A673 (cell line): ENCODE measurements at places on chromosomes 6 and 20. TPM values are rescaled to one million over a fixed set of nuclear protein-coding genes. Genes with fewer than 3 reads are reported as not detected.

DNA sequence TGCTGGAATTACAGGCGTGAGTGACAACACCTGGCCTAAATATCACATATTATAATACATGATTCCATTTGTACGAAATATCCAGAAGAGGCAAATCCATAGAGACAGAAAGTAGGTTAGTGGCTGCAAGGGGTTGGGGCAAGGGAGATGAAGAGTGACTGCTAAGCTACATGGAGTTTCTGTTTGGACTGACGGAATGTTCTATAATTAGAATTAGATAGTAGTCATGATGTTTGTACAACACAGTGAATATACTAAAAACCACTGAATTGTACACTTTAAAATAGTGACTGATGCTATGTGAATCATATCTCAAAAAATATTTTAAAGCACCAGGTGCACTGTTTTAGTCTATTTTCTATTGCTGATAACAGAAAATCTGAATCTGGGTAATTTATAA lies 3.7 kb upstream of the HEBP2 start:
- no peak overlapping the region for H3K4me3 ChIP-seq
- no peaks in the 10 kb centered on the region for H3K36me3 ChIP-seq
- no peaks in the 10 kb centered on the region for H3K4me1 ChIP-seq
- H3K27ac ChIP-seq: no peak overlapping the region

GRCh38 chr20:20396794-20397193 lies 28.9 kb downstream of the INSM1 start:
- no peak for DNase-seq
- H3K4me1 ChIP-seq: no peaks in the 10 kb centered on the region

Gene ITPR3
- 27.8 and 27.9 TPM in 2 replicates for total RNA-seq

Gene TMC2
- not detected in 2 replicates for total RNA-seq

DNA sequence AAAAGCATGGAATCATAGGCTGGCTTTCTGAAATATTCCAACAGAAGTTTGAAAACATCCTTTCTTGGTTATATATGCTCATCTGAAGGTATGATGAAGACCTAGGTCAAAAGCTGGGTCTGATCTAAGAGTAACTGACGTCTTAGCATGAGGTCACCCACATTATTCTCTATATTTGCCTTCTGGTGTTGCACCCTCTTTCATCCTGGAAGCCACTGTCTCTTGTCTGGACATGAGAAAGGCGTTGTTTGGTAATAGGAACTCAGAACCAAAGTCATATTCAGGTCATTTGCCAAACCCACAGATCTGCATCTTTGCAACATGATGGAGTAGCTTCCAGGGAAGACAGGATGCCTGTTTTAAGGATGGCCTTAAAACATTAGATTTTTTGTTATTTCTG lies 17.6 kb downstream of the GABRR1 start:
- H3K27ac ChIP-seq: no peak overlapping the region
- DNase-seq: no peak
- no peak overlapping the region for H3K4me3 ChIP-seq
- H3K36me3 ChIP-seq: no peaks in the 10 kb centered on the region
- H3K27me3 ChIP-seq: no peaks in the 10 kb centered on the region

Gene MYCT1
- total RNA-seq: not detected in 2 replicates

DNA sequence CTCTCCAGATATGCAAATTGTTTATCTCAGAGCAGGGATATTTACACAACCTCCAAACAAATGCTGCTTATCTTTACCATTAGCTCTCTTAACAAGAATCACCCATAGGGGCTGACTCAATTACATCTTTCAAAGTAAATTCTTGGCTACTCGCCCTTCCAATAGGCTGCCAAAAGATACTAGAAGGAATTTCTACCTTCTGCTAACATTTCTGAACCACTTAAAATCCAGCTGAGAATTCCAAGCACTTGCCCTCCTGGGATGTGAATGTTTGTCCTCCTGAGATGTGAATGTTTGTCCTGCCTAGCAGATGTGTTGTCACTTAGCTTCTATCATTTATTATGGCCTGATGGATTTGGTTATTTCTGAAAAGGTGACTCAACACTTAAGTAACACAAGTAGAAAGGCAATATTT lies 388.0 kb downstream of the GJA1 start:
- H3K4me3 ChIP-seq: no peak overlapping the region
- peaks cover 10% of the 10 kb centered on the region for H3K4me1 ChIP-seq
- DNase-seq: peak; percentile 48
- no peak overlapping the region for H3K27ac ChIP-seq

Gene POPDC3
- 0.62 and 1.4 TPM in 2 replicates for total RNA-seq

DNA sequence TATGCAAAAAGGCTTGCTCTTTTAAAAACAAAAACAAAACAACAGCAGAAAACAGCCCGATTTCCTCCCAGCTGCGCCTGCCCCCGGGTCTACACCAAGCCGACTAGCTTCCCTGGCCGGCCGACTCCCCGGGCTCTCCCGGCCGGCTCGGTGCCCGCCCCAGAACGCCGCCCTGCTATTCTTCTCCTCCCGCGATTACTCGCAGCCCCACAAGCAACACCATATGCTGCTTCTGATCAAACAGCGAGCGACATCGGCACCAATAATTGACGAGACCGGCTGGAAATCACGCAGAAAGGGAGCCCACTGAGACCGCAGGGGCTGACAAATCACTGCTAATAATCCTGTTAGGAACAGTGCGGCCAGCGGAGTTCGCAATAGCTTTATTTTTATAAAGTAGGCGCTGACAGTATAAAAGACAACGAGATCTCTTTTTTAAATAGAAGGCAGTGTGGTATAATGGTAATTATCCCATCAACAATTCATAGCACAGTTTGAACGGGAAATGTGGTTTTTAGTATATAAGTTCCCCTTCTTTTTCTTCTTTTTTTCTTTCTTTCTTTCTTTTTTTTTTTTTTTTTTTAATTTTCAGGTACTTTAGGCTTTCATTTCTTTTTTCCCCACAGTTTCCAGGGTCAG lies 3.3 kb downstream of the SIM1 start:
- DNase-seq: peak; percentile 59
- peak overlapping the region; percentile 49 for H3K4me3 ChIP-seq
- peaks cover 30% of the 10 kb centered on the region for H3K27me3 ChIP-seq
- H3K36me3 ChIP-seq: no peaks in the 10 kb centered on the region
- no peak overlapping the region for H3K27ac ChIP-seq

Gene TPX2
- 187 and 189 TPM in 2 replicates for total RNA-seq

Gene WFDC5
- total RNA-seq: not detected in 2 replicates

GRCh38 chr6:20698675-20699074 lies 164.4 kb downstream of the CDKAL1 start:
- no peak overlapping the region for H3K4me3 ChIP-seq
- no peak overlapping the region for H3K27ac ChIP-seq
- DNase-seq: no peak
- no peaks in the 10 kb centered on the region for H3K27me3 ChIP-seq

Gene OGFR
- 46.1 and 47.7 TPM in 2 replicates for total RNA-seq

GRCh38 chr6:32291543-32291942 lies 67.7 kb upstream of the NOTCH4 start:
- DNase-seq: no peak
- H3K36me3 ChIP-seq: no peaks in the 10 kb centered on the region
- no peak overlapping the region for H3K27ac ChIP-seq
- no peaks in the 10 kb centered on the region for H3K27me3 ChIP-seq
- no peak overlapping the region for H3K4me3 ChIP-seq
- peaks cover 20% of the 10 kb centered on the region for H3K4me1 ChIP-seq

Gene BFSP1
- 6.1 and 7.4 TPM in 2 replicates for total RNA-seq

DNA sequence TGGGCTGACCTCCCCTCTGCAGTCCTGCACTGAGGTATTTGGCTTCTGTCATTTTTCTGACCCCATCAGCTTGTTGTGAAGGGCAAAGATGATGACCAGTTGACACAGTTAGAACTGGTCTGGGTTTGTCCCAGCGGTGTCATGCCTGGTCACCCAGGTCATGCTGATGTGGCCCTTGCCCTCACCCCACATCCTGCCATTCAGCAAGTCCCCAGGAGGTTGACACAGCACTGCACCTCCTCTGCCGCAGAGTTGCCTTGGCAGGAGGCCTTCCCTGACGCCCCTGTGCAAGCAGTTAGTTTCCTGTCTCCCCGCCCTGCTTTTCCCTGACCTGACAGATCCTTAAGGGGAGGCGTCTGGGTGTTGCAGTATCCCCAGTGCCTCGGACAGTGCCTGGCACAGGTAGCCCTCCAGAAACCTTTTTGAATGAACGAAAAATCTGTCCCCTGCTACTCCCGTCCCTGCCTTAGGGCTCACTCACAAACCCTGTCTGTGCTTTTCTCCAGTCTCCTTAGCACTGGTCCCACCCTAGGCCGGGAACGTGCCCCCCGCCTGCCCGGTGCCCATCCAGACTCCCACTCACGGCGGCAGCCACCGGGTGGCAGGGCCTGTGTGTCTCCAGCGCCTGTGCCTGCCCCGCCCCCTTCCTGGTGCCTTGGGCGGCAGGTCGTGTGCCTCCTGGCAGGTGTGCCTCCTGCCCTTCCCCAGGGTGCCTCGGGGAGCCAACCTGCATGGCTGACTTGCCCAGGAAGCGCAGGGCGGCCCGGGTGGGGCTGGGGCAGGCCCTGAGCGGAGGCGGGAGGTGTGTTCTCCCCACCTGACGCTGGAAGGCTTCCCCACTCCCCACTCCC lies 146.3 kb upstream of the RNF24 start:
- H3K36me3 ChIP-seq: no peaks in the 10 kb centered on the region
- no peak for DNase-seq
- peaks cover 25% of the 10 kb centered on the region for H3K4me1 ChIP-seq
- peak overlapping the region; percentile 77 for H3K27ac ChIP-seq

DNA sequence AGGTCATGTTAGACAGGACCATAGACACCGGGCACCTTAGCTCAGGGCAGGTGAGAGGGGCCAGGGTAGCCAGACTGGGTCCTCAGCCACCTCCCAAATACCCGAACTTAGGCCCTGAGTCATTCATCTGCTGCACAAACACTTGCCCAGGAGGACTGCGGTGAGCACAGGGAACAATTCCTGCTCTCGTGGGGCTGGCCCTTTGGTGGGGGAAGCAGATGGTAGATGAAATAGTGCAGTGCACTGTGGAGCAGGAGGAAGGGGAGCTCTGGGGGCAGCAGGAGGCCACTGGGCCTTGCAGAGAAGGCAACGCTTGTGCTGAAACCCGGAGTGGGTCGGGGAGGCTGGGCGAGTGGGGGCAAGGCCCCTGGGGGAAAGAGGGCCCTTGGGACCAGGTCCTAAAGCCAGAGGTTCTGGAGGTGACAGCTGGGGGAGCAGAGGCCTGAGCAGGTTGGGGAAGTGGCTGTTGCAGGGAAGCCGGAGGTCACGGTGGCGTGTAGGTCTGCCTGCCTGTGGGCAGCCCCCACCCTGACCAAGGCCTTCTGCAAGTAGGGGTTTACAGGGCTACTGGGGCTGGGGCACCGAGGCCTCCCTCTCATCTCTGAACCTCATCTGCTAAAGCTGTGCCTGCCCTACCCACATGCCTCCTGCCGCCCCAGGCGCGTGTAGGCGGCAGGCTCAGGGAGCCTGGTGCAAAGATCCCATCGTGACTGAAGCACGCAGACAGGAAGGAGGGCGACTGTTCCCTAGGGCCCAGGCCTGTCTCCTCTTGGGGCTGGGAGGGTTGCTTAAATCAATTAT lies 4.7 kb upstream of the NPBWR2 start:
- H3K4me1 ChIP-seq: no peaks in the 10 kb centered on the region
- H3K27ac ChIP-seq: no peak overlapping the region
- peak; percentile 53 for DNase-seq
- H3K36me3 ChIP-seq: no peaks in the 10 kb centered on the region
- no peaks in the 10 kb centered on the region for H3K27me3 ChIP-seq
- H3K4me3 ChIP-seq: no peak overlapping the region

DNA sequence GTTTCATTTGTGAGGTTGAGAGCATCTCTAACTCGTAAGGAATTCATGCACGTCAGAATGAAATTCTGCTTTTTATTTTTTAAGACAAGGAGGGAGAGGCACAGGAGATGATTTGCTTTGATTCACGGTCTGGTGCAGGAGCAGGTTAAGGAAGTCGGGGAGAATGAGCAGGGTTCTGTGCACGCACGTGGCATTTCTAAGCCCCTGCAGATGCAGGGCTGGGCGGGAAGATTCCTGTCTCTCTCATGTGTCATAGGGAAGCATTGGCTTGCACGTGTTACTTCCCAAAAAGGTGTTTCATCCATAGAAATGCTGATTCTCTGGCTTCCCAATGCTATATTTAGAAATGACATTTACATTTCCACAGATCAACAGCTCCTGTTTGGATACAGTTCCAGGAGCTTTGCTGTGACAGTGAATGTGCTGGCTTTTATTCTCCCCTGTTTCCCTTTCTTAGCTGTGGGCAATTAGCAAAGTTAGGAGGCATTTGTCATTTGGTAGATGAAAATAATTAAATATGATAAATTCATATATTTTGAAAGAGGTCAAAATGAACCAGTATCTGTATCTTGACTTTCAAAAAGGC lies 119.7 kb upstream of the ZFP64 start:
- H3K4me3 ChIP-seq: no peak overlapping the region
- DNase-seq: no peak

DNA sequence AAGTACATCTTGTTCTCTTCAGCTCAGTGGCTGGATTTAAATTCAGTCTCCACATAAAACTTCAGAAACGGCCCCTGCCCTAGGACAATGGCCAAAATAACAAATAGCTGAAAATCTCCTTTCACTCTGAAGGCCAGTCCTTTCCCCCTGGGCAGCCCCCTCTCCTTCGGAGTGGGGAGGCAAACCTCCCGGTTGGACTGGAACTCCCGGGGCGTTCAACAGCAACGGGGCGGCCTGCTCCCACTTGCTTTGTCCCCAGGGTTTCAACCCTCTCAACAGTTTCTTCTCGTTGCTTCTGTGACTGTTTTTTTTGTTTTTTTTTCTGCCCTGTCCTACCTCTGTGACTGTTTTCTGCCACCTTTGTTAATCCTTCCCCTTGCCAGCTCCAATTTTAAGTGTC lies 102.6 kb upstream of the DUSP22 start:
- no peak overlapping the region for H3K4me3 ChIP-seq
- H3K27ac ChIP-seq: no peak overlapping the region
- H3K27me3 ChIP-seq: no peaks in the 10 kb centered on the region
- H3K4me1 ChIP-seq: no peaks in the 10 kb centered on the region
- DNase-seq: no peak
- no peaks in the 10 kb centered on the region for H3K36me3 ChIP-seq

DNA sequence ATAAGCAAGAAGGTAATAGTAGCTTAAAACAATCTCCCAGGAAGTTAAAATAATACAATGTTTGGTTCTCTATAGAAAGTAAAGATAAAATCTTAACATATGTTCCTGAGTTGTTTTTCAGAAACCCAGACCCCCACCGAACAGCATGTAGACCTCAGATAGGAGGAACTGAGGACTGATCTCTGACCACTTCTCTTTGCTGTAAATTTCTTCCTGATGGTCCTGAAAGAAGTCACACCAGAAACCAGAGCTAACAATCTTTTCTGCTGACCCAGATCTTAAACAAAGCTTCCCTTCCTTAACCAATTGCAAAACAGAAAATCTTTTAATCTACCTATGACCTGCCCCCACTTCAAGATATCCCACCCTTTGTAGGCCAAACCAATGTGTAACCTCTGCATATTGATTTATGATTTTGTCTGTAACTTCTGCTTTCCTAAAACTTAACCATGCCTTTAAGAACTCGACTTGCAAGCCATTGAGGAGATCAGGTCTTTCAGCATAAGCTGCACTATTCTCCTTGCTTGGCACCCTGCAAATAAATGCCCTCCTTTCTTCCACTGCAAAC lies 21.9 kb upstream of the BEND6 start:
- no peak for DNase-seq
- no peak overlapping the region for H3K4me3 ChIP-seq
- H3K36me3 ChIP-seq: no peaks in the 10 kb centered on the region
- no peak overlapping the region for H3K27ac ChIP-seq

- peaks cover 10% of the 10 kb centered on the region for H3K4me1 ChIP-seq
- no peak for DNase-seq
- peaks cover 100% of the 10 kb centered on the region for H3K27me3 ChIP-seq
- H3K4me3 ChIP-seq: no peak overlapping the region
Measured at GRCh38 chr6:108170332-108171290, 4.8 kb downstream of the NR2E1 start.

Gene COMMD7
- total RNA-seq: 20.0 and 23.5 TPM in 2 replicates

- no peak overlapping the region for H3K27ac ChIP-seq
- H3K36me3 ChIP-seq: no peaks in the 10 kb centered on the region
- DNase-seq: peak; percentile 56
- no peaks in the 10 kb centered on the region for H3K27me3 ChIP-seq
- peaks cover 29% of the 10 kb centered on the region for H3K4me1 ChIP-seq
- no peak overlapping the region for H3K4me3 ChIP-seq
Measured at GRCh38 chr6:16334671-16335070, 96.3 kb downstream of the GMPR start.
